ENCODE measurements at places on chromosomes 7 and 10.

DNA sequence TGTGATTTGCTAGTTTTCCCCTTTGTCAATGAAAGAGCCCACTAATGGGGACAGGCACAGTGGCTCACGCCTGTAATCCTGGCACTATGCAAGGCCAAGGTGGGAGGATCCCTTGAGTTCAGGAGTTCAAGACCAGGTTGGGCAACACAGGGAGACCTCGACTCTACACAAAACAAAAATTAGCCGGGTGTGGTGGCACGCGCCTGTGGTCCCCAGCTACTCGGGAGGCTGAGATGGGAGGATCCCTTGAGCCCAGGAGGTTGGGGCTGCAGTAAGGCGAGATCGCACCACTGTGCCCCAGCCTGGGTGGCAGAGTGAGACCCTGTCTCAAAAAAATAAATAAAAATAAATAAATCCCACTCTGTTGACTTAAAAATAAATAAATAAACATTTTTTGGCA lies 5.1 kb downstream of the WIPI2 start:
- DNase-seq = no peak

- no peak for DNase-seq
These were observed 75.7 kb downstream of the VIPR2 start for GRCh38 chr7:159068893-159069448.

- DNase-seq = no peak
These were observed 16.0 kb downstream of the GRIFIN start for GRCh38 chr7:2460188-2460587.

DNA sequence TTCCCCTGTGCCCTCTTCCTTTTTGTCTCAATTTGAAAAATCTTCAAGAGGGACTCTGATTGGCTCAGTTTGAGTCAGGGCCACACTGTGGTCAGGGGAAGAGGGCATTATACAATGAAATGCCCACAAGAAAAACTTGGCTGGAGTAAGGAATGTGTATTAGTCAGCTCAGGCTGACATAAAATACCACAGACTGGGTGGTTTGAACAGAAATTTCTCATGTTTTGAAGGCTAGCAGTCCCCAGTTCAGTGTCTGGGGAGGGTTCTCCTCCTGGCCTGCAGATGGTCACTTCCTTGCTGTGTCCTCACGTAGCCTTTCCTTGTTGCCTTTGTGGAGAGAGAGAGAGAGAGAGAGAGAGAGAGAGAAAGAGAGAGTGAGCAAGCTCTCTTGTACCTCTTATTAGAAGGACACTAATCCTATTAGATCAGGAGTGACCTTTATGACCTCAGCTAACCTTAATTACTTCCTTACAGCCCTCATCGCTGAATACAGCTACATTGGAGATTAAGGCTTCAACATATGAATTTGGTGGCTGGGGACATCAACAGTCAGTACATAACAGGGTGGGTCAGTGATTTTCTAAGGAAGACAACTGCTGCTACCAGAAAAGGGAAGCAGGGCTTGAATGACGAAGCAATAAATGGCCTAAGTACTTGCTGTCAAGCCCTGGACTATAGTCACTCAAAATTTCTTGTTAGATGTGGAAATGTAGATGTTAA lies 25.8 kb upstream of the FAM13C start:
- peak; percentile 94 for DNase-seq

DNA sequence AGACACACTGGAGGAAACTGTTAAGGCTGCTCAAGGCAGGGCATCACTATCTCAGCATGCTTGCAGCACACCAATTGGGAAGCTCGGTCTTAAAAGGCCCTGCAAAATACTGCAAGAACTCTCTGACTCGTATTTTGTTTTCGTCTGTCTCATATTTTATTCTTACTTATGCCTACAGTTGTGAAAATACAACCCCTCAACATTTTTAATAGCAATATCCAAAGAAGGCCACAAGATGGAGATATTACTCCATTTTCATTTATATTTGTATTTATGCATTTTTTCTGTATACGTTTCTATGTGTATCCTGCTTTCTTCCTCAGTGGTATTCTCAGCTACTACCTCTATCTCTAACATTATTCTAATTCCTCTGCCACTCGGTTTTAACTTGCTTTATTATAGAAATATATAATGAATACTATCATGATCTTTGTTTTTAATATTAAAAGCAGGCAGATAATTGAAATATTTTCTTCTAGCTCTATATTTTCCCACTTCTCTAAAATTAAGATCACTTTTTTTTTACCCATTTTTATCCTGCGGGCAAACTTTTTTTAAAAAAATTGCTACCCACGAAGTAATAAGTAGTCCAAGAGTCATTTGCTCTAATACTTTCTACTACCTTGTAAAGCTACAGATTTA lies 10.0 kb downstream of the DNAJC1 start:
- no peak for DNase-seq

- DNase-seq = no peak
These were observed 36.0 kb downstream of the EZH2 start for GRCh38 chr7:148847815-148848734.

DNA sequence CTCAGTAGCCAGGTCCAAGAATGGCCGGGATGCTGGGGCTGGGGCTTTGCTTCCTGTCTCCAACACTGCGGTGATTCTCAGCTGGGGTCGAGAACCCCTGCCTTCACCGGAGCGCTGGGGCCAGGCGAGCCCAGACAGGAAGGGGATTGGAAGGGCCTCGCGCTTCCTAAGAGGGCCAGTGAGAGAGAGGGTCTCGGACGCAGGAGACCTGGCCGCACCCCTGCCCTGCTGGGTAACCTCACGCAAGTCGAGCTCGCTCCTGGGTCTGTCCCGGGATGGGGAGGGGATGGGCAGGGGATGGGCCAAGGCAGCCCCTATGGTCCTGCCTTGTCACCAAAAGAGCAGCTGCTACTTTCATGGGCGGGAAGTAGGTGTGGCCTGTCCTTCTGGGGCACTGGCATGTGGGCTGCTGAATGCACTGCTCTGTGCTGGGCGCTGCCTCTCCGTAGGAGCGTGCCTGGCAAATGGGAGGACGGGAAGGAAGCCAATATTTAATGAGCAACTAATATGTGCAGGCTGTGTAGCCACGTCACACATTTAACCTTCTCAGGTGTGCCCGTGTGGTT lies 20.0 kb downstream of the KCNK18 start:
- no peak for DNase-seq

DNA sequence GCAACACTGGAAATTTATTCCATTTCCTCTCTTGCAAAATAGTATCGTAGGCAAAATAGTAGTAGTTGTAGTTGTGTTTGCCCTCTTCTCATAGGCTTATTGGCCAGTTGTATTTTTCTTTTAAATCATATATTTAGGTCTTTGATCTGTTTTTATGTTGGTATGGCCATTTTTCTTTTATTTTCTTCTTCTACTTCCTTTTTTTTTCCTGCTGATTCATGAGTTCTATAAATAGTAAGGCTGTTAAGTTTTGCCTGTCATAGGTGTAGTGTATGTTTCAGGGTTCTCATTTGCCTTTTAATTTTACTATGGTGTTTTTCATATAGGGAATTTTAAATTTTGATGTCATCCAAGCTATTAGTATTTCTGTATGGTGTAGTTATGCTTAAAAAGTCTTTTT lies 25.4 kb upstream of the MRC1 start:
- DNase-seq = no peak

- DNase-seq = no peak
These were observed 319.1 kb upstream of the PHYHIPL start for GRCh38 chr10:58857251-58857805.

- no peak for DNase-seq
These were observed 73.9 kb downstream of the CHCHD3 start for GRCh38 chr7:133007961-133008360.

DNA sequence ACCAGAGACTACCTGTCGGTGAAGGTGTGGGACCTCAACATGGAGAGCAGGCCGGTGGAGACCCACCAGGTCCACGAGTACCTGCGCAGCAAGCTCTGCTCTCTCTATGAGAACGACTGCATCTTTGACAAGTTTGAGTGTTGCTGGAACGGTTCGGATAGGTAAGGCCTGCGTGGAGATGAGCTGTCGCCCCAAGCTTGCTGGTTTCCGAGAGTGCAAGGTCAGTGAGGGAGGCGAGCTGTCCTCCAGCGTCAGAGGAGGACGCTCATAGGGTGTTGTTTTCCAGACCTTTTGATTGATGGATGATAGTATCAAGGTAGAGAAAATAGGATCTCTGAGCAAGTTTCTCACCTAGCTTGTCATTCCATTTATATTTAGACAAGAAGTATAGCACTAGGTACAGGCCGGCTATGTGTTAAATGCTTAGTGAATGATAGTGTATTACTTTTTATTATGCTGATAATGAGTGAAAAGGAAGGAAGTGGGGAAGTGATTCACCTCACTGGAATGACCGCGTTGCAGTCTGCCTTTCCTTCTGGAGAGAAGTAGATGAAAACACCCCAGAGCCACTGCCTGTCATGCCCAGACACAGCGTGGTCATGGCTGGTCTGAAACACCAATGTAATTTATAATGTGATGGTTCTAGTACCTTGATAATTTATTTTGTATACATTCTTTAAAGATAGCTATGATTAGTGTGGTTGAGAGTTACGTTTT lies 33.9 kb downstream of the BNIP3 start:
- peak; percentile 23 for DNase-seq

- no peak for DNase-seq
These were observed 34.7 kb upstream of the XPNPEP1 start for GRCh38 chr10:109958059-109958458.

- DNase-seq = no peak
These were observed 158.8 kb upstream of the KLF6 start for GRCh38 chr10:3943695-3944257.

- no peak for DNase-seq
These were observed 106.5 kb downstream of the WDR37 start for GRCh38 chr10:1162481-1163203.

DNA sequence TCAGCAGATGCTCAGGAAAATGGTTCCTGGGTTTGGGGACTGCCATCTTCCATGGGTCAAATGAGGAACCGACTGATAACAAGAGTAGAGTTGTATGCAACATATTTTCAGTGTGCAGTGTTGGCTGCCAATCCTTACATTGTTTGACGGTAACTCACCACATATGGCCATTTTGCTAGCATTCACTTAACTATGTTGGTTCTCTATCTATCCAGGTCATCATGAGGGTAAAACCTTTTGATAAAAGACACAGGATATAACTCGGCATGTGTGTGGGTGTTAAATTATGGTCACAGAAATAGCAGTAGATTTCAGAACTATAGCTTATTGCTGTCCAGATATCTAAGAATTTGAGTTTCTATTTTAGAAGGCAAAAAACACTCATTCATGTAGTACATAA lies 140.7 kb upstream of the AOAH start:
- no peak for DNase-seq

DNA sequence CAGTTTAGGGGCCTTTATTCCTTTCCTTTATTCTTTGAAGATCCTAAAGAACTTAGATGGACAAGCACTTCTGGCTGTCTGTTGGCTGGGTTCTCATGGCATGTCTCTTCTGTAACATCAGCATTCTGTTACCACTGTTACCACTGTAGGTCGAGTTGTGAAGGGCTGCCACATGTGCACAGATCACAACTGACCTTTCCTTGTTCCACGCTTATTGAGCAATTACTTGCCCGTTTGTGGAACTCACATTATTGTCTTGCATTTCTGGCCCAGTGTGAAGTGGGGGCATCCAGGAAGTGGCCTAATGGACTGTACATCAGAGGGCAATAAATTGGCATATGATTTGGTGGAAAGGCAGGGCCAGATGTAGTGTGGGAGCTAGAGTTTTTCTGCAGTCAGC lies 23.7 kb downstream of the GBF1 start:
- peak; percentile 20 for DNase-seq

All from GM04503 (cell line).